Left lung (tissue), 14 donors: ENCODE measurements at places on chromosomes 11 and 22.

- H3K4me3 ChIP-seq, result no peak overlapping the region
- peaks cover 26% of the 10 kb centered on the region for H3K4me1 ChIP-seq
- peak; percentile 52 for DNase-seq
- H3K27me3 ChIP-seq, result no peaks in the 10 kb centered on the region
Measured at GRCh38 chr22:40491990-40492631, 121.7 kb downstream of the SGSM3 start.

DNA sequence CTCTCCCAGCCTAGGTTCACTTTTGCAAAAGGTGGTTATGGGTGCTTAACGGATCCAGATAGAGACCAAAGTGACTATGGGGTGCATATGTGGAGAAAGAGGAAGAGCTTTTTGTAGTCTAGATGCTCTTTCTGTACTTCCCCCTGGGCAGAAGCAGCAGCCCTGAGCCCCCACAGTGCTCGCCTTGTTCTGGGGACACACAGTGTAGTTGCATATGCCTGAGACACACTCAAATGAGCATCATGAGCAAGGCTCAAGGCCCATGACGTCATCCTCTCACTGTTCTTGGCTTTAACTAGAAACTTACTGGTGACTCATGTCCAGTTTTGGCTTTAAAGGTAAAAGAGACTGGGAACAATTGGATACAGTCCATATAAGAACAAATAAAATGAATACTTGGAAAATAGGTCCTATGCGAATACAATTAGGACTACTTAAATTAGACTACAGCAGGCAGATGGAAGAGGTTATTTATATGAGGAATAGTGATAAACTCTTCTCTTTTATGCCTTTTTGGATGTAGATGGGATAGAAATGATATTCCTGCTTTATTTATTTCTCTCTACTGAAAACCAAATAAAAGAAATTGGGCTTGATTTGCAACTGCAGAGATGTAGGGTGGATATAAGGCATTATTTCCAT, 20.1 kb upstream of the PEX26 start:
- peak overlapping the region; percentile 59 for H3K27ac ChIP-seq
- H3K27me3 ChIP-seq, result no peaks in the 10 kb centered on the region
- no peaks in the 10 kb centered on the region for H3K36me3 ChIP-seq
- DNase-seq, result peak; percentile 77
- no peak overlapping the region for H3K4me3 ChIP-seq
- H3K4me1 ChIP-seq, result peaks cover 2% of the 10 kb centered on the region

DNA sequence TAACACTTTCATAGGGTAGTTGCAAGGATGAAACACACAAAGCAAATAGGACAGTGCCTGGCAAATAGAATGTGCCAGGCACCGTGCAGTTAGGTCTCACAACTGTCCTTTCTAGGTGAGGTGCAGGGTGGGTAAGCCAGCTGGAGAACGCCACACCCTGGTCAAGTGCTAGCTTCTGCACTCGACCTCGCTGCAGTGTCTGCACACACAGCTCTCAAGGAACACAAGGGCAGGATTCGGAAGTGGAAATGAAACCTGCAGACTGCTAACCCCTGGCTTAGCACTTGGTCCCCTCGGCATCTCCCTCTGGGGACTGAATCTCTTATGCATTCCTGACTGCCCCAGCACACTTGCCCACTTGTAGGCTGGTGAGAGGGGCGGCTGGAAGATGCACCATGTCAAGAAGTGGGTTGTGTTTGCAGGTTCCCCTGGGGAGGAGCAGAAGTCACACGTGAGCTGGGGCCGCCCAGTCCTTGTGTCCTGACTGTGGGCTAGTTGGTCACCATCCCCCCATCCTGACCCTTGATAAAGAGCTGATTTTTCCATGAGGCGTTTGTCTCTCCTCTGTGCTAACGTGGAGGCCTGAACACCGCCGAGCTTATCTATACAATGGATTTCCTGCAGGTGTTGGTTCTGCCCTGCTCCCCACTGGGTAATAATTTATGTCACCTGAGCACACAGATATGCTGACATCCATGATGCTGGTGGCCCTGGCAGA, 89.0 kb downstream of the MICAL2 start:
- peaks cover 14% of the 10 kb centered on the region for H3K4me1 ChIP-seq
- DNase-seq, result no peak
- no peak overlapping the region for H3K4me3 ChIP-seq

- H3K4me1 ChIP-seq, result peaks cover 11% of the 10 kb centered on the region
- no peak overlapping the region for H3K4me3 ChIP-seq
- no peak for DNase-seq
- H3K27ac ChIP-seq, result no peak overlapping the region
Measured at GRCh38 chr22:44364751-44365130, 52.0 kb upstream of the SHISAL1 start.

DNA sequence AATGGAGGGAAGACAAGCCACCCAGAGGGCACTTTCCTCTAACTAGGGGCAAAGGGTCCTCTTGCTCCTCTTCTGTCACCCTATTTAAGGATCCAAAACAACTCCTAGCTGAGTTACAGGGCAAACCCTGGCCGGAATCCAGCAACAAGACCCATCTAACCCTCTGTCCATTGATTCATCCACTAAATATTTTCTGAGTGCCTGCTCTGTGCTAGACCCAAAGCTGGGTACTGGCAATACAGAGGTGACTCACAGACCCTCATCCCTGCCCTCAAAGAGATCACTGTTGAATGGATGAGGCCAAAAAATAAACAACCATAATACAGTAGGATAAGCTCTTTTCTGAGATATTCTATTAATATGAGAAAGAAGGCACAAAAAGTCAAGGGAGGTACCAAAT, 4.3 kb upstream of the GALNT18 start:
- H3K27ac ChIP-seq, result no peak overlapping the region
- no peaks in the 10 kb centered on the region for H3K36me3 ChIP-seq
- no peaks in the 10 kb centered on the region for H3K4me1 ChIP-seq
- no peak for DNase-seq
- no peak overlapping the region for H3K4me3 ChIP-seq

DNA sequence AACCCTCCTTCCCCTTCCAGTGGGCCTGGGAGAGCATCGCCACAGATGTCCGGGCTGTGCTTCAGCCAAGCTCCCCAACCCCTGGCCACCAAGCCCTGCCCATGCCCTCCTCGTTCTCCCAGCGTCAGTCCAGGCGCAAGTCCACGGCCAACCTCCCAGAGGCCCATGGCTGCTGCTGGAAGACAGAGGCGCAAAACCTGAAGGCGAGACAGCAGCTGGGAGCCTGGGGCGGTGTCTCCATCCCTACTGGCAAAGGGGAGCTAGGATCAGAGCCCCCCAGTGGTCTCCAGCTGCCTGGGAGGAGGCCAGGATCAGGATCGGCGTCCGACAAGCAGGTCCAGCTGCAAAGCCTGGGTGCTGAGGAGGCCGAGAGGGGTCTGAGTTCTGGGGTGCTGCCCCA, 1.9 kb downstream of the TSGA10IP start:
- no peak overlapping the region for H3K27ac ChIP-seq
- no peak overlapping the region for H3K4me3 ChIP-seq
- peaks cover 4% of the 10 kb centered on the region for H3K4me1 ChIP-seq
- no peaks in the 10 kb centered on the region for H3K27me3 ChIP-seq
